ENCODE measurements at places on chromosomes 6 and 20. TPM values are rescaled to one million over a fixed set of nuclear protein-coding genes. Genes with fewer than 3 reads are reported as not detected.

- no peak for DNase-seq
Measured at GRCh38 chr6:79608334-79609224, 22.6 kb upstream of the SH3BGRL2 start.

DNA sequence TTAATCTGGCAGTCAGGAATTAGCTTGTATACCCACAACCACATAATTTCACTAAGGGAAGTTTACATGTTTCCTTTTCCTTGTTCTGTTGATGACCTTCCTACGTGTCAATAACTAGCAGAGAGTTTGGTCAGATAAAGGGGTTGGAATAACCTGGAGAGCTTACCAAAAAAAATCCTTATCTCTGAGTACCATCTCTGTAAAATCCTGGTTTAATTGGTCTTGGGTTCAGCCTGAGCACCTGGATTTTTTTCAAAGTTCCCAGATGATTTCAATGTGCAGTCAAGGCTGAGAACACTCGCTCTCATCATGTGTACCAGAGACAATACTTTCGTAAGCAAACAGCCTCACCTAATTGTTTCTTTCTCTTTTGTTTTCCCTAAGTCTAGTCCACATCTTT lies 483.8 kb upstream of the FLRT3 start:
- DNase-seq, result no peak

DNA sequence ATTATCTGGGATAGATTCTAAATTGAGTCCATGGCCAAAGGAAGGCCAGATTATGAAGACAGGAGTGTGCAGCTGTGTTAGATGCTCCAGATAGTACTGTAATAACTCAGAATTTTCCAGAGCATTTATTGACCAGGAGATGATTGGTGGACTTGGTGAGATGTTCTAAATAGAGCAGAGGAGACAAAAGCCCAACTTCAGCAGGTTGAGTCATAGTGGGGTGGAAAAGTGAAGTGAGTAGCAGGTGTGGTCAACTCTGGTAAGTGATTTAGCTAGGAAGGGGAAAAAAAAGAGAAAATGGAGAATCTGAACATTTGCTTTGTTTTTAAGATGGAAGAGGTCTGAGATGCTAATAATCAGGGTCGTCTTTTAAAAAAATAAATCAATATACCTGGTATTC lies 227.4 kb downstream of the TMEM200A start:
- DNase-seq, result no peak

Gene ADAM33
- 67.3 TPM for total RNA-seq

Gene SS18L1
- total RNA-seq, result 14.2 TPM
